ENCODE measurements at places on chromosomes 6 and 20.

- DNase-seq: no peak
Measured at GRCh38 chr20:54131675-54132611, 41.8 kb downstream of the CYP24A1 start.

DNA sequence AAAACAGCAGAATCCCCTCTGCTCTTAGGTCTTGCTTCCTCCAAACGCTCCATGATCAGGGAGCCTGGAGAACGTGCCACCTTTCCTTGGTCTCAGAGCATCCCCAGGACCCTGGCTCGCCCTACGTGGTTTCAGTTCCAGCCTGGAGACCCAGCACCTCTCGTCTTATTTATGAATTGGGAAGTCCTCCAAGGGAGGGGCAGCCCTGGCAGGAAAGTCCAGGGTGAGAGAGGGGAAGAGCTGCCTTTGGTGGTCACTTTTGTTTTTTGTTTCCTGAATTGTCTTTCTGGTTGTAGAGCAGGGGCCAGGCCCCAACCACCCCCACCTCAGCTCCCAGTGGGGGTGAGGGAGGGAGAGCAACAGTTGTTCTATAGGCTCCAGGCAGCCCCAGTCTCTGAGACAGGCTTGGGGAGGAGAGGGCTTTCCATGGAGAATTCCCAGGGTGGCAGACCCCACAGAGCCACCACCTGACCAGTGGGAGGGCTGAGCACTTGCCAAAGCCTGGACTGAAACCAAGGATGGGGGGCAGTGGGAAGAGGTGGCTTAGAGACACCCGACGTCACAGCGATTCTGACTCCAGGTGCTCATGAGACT, 88.8 kb downstream of the PRND start:
- no peak for DNase-seq

DNA sequence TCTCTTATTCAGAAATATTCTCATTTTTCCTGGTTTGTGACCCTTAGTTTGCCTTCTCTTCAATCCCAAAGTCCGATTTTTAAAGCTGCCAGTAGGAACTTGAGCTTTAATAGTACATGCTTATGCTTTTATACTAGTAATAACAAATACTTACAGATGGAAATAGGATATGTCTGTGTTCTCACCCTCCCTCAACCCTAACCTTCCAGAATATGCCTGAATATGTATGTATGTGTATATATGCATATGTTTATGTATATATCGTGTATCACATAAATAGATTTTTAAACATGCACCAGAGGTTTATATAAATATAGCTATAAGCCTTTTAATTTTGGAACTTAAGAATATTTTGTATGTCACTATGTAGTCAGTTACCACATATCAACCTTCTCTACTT, 38.8 kb downstream of the CDYL start:
- no peak for DNase-seq

DNA sequence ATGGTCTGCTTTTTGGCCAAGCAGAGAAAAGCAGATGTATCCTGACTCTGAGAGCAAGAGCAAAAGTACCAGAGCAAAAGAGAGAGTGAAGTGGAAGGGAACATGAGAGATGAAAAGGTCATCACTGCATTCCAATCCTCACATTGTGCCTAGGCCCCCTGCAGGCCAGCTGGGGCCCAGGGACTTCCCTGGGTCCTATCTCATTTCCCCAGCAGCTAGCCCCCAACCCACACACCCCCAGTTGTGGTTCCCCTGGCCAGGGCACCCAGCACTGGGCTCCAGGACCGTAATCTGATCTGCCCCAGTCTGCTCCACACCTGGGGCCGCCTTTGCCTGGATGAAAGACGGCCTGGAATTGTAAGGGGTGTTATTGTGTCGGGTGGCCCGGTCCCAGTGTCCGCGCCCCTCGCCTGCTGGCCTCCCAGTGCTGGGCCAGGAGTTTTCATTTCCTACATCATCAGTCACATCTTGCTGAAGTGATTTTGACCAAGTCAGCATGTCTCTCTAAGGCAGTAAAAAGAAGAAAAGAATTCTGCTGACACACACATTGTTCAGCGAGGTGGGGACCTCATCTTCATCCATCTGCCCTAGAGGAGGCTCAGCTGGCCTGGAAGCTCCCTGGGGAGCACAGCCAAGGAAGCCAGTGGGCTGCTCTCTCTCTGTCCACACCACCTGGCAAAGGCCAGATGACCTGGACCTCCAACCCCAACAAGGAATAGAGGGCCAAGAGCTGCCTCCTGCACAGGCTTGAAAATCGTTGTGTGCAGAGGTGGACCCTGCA, 4.0 kb upstream of the BMP7 start:
- DNase-seq: no peak

DNA sequence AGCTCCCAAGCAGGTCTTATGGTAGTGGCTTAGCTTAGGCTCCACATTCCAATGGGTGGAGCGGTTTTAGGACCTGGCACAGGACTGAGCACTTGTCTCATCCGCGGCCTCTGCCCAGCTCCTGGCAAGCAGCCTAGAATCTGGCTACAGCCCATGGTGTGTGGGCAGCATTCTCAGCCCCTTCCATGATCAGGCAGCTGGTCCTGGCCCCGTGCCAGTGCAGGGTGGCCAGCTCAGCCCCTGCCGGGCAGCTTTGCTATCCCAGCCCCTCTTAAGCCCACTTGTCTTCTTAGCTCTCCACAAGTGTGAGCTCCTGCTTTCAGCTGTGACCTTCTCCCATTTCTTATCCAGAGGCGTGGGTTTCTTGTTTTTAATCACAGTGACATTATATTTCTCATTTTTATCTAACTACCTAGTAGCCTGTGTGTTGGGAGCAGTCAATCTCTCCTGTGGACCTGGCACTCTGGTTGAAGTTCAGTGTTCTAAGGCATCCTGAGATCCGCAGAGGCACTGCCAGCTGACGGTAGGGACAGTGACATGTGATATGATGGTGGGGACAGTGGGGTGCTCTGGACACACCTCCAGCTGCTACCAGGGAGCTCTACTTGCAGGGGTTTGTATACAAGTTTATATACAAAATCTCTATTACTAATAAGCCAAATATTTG, 119.9 kb upstream of the PRND start:
- DNase-seq: no peak

DNA sequence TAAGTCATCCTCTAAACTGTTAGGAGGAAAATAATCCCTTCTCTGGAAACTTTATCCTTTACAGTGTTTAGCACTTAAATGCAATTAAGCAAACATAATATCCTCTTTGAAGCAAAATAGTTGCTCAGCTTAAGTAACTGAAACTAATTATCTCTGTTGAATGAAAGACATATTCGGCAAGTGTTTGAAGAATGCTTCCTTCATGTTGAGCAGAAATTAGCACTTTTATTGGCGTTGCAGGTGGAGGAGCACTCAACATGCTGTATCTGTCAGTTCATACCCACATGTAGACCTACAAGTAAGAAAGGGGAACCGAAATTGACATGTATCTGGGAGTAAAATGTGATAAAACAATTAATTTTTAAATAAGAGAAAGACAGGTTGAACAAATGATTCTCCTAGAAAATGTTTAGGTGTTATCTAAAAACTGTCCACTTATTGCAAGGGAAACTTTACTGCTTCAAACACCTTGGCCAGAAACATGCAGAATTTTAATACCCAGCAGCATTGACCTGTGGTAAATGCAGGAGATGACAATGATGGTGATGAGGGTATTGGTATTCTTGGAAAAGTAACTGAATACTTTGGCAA, 987.0 kb upstream of the MAP3K7 start:
- DNase-seq: no peak

DNA sequence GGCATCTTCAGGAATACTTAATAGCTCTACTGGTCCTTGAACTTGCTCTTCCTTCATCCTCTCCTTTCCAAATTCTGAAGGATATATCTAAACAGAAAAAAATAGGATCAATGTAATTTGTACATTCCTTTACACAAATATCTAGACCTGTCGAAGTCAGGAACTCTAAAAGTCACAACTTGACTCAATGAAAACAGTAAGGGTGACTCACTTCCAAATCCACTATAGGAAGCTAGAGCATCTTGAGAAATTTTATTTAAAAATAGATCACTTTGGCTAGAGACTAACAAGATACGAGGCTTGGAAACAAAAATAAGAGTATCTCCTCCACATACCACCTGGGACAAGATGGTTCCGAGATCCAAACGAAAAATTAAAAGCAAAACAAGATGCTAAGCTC, 12.2 kb downstream of the ESF1 start:
- no peak for DNase-seq

DNA sequence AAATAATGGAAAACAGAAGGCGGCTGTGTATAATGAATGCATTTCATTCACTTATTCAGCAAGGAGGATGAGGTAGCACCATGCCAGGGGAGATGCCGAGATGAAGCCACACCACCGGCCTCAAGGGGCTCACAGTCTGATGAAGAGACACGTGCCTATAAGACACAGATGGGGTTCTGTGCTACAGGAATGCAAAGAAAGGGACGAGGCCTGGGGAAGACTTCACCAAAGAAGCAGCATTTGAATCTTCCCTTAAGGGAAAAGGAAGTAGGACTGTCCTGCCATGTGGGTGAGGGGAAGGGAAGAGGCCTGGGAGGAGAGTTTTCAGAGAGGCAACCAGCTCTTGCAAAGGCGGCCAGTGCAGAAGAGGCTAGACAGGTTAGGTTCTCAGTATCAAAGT, 98.9 kb downstream of the PSMG4 start:
- DNase-seq: no peak

DNA sequence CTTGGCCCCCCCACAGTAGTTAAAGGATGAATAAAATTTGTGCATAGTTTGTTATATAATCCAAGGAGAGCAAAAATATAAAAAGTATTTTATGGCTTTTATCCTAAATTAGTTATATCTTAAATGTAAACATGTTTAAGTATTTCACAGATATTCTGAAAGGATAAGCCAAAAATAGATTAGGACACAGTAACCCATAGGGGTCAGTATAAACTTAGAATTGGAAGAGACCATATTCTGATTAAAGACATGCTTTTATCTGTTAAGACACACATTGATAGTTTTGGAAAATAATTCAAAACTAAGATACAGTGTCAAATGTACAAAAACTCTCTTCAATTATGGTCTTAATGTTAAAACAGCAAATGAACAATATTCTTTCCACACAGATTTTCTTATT, 4.5 kb upstream of the SERINC1 start:
- no peak for DNase-seq

DNA sequence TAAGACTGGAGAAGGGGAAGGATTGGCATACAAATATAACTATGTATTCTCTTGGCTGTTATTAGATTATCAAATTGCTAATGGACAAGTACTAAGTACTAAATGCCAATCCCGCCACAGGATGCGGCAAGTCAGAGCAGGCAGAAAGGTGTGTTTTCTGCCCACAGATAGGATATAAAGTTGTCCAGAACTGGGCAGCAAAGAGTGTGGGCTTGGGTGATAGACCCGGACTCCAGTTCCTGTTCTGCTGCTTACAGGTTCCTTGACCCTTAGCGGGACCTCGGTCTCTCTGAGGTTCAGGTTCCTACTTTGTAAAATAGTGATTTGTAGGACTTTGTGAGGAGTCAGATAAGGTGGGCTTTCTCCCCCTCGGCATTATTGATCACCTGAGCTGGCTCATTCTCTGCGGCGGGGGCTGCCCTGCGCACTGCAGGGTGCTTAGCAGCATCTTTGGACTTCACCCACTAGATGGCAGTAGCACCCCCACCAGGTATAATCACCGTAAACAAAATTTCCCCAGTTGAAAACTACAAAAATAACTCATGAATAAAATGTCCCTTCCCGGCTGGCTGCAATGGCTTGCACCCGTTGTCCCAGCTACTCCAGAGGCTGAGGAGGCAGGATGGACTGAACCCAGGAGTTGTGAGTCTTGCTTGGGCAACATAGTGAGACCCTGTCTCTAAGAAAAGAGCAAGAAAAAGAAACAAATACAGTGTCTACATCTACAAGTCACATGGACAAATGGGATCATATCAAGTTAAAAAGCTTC, 193.1 kb downstream of the DOK5 start:
- no peak for DNase-seq

DNA sequence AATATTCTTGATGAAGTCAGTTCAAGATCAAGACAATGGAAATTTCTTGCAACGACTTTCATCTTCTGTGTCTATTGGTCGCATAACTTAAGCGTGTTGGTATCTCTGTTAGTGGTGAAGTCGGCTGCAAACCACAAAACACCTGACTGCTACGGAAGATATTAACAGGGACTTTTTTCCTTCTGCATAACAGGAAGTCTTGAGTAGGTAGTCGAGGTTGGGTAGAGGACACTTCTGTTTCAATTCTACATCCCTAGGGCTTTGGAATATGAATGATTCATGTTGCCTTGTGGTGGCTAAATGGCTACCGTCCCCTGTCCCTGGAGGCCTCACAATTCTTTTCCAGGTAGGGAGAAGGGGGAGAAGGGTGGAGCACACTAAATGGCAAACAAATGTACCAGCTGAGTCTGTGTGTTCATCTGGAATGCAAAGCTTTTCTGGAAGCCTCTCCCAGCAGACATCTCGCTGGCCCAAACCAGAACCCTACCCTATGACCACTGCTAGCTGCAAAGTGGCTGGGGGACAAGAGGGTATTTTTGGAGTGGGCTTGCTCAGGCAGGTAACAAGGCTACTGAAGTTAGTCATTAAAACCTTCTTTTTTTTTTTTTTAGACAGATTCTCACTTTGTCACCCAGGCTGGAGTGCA, 34.6 kb upstream of the NKX2-2 start:
- DNase-seq: no peak

DNA sequence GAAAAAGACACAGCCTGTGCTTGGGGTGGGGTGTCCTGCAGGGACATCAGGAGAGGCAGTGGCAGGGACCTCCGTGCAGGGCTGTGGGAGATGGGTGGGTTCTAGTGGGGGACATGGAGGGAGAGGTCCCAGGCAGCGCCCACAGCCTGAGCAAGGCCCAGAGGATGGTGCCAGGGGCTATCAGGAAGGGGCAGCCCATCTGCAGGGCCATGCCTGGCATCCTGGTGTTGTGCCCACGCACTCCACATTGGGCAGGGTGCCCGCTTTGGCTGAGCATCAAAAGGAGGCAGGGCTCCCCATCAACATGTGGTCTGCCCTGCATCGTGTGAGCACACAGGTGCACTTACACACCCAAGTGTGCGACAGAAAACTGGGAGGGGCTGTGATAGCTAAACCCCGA, 184.3 kb upstream of the SNX9 start:
- no peak for DNase-seq

DNA sequence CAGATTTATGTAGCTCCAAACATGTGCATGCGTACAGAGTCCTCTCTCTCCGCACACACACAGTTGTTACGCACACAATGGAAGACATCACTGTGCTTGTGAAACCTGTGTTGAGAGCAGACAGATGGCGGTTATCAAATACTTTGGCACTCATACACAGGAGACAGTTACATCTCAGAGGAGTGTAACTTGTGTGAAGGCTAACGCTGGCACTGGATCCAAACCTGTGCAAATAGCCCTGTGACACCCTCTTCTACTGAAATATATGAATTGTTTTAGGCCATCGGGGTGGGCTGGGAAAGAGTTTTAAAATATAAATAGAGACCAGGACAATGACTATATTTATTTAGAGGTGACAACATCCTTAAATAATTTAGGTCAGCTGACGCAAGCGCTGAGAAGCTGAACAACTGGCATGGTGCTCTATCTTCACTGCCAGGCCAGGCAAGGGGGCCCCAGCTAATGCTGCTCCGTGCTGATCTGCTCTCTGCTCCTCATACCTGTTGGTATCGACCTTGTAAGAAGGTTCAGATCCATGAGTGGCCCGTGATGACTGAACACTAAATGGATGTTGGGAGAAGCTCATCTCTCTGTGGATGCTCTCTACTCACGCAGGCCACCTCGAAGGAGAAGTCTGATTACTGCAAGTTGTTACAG, 69.4 kb downstream of the FOXC1 start:
- DNase-seq: no peak
